ENCODE measurements at places on chromosomes 3 and 15.

DNA sequence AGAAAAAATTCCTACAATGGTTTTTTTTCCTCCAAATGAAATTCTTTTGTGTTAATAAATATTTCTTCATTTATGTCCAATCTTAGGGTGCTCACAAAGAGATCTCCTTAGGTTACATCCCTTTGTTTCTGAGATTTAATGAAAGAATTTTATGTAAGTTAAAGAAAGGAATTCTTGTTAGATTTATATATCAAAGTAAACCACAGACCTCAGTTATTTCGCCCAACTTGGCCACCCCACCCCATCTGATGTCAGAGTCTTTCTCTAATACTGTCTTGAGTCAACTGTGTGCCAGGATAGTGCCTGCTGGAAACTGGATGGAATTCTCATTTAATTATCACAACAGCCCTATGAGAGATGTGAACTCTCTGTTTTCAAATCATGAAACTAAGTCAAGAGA lies 259.9 kb downstream of the OPA1 start:
- no peak for DNase-seq

DNA sequence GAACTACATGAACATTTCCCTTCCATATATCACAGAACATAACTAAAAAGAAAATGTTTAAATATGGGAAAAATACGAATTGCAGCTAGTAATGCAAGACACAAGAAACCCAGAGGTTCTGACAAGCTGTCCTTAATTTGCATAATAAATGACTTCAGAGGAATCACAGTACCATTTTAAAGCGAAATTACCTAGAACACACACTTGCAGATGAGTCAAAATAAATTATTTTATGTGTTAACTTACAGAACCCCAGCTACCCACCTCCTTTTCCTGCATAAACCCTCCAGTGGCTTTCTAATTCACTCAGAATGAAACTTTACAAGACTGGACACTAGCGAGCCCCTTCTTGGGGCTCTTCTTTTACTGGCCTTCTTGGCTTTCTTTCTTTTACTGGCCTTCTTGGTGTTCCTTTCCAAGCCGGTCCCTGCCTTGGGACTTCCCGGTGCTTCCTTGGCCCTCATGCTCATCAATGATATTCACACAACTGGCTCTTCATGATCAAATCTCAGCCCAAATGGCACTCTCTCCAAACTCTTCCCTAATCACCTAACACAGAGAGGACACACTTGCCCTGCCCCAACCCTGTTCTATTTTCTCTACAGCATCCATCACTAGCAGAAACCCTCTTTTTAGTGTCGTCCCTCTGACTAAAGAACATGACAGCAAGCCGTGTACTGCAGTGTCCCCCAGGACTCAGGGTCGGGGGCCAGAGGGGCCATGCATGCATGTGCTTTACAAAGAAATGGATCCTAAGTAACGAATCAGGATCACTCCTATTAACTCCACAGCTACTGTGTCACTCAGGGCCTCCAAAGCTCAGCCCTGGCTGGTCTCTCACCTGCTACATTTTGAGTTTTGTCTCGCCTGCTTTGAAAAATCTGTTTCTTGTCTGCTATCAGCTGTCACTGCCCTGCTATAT lies 4.8 kb downstream of the CHSY1 start:
- DNase-seq, result no peak

GRCh38 chr15:60982249-60982910 lies 246.7 kb downstream of the RORA start:
- DNase-seq, result no peak

DNA sequence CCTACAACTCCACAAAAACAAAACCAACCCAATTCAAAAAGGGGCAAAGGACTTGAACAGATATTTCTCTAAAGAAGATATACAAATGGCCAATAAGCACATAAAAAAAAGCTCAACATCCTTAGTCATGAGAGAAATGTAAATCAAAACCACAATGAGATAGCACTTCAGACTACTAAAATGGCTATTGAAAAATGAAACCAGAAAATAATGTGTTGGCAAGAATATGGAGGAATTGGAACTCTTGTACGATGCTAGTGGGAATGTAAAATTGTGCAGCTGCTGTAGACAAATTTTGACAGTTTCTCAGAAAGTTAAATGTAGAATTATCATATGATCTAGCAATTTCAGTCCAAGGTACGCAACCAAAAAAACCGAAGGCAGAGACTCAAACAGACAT lies 29.0 kb downstream of the KY start:
- DNase-seq, result no peak

- no peak for DNase-seq
Measured at GRCh38 chr3:136994772-136995516, 37.2 kb downstream of the IL20RB start.

- DNase-seq, result no peak
Measured at GRCh38 chr15:77706482-77707244, 74.0 kb upstream of the LINGO1 start.

DNA sequence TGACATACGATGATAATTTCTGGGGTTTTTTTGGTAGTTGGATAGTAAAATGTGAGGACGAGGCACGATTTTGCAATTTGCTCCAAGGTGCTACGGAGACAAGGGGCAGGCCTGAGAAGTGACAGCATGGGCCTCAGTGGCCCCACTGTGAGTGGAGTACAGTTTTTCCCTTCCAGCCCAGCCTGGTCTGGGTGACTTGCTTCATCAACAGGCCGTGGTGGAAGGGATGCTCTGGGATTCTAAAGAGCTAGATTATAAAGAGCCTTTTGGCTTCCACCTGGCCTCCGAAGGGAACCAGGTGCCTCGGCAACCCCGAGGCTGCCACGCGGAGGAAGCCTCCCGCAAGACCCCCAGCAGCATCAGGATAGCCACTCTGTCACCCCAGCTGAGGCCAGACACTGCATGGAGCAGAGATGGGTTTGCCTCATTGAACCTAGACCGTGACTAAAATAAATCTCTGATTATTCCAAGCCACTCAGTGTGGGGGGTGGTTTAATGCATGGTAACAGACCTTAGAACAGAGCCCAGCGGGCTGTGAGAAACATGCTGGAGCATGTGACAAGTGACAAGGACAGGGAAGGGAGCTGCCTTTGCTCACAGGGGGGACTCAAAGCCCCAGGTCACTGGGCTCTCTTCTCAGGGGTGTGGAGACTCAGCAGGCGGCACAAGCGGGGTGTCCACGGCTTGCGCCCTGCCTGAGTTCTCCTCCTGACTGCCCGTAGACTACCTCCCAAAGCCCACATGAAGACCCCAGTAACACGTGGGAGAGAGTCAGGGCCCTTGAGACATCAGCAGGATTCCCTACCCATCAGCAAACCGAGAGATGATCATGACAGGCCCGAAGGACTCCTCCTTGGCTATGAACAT lies 22.6 kb upstream of the SLC41A3 start:
- no peak for DNase-seq

GRCh38 chr15:78044407-78045155 lies 32.9 kb downstream of the TBC1D2B start:
- no peak for DNase-seq

GRCh38 chr3:4343258-4343657 lies 40.1 kb downstream of the SETMAR start:
- no peak for DNase-seq

- no peak for DNase-seq
Measured at GRCh38 chr3:132378846-132379245, 38.5 kb upstream of the DNAJC13 start.

DNA sequence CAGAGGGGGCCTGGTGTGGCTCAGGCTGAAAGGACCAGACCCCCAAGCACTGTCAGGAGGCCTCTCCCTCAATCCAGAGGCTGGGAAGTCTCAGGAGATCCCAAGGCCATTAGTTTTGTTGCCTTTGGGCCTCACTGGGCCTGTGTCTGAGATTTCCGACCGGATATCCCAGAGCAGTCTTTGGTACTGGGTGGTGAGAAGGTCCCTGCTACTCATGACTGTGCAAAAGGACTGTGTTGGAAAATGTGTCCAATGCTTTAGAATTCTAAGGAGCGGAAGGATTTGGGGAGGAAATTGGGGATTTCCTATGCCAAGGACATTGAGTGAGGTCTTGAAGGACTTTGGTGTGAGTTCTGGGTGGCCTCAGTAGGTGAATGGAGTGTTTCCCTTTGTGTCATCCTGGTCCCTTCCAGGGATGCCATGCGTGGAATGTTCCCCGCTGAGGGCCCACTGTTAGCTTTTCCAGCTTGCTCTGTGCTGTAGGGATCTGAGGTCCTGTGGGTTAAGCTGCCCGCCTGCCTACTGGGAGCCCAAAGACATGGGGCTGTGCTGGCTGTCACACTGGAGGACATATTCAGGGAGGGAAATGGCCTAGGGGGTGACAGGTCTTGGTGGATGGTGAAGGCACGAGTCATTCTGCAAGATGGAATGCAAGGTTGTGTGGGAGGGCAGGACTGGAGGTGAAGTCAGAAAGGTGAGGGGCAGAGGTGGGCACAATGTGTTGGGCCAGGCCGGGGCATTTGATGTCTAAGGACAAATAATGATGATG lies 16.4 kb downstream of the SMAD6 start:
- DNase-seq, result no peak

DNA sequence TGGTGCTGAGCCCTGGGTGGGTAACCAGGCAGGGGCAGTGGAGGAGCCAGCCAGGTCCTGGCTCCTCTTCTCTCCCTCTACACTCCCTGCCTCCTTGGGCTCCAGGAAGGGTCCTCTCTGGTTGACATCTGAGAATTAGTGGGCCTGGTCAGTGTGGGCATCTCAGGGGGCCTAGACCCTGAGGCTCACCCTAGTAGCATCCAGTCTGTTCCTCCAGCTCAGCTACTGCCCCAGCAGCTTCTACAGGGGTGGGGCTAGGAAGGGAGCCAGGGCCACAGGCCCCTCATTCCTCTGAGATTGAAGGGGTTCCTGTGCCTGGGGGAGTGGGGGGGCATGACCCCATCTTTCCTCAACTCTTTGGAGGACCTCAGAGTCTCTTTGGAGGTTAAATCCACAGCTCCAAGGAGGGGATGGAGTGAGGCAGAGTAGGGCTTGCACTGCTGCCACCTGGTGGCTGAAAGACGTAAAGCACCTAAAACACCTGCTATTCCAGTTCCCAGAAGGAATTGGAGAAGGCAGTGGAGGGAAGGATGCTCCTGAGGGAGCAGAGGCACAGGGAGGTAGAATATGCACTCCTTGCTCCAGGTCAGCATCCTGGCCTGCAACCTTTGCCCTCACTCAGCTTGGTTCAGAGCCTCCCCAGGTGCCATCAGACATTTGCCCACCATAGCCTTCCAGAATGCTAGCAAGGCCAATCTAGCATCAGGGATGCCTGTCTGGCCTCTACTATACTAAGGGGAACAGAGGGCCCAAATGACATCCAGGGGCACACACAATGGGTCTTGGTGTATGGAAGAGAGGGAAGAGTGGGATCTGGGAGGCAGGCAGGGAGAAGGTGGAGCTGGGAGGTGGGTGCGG lies 25.1 kb downstream of the C3orf18 start:
- DNase-seq, result peak; percentile 21

GRCh38 chr15:69893863-69894262 lies 203.9 kb downstream of the TLE3 start:
- no peak for DNase-seq

DNA sequence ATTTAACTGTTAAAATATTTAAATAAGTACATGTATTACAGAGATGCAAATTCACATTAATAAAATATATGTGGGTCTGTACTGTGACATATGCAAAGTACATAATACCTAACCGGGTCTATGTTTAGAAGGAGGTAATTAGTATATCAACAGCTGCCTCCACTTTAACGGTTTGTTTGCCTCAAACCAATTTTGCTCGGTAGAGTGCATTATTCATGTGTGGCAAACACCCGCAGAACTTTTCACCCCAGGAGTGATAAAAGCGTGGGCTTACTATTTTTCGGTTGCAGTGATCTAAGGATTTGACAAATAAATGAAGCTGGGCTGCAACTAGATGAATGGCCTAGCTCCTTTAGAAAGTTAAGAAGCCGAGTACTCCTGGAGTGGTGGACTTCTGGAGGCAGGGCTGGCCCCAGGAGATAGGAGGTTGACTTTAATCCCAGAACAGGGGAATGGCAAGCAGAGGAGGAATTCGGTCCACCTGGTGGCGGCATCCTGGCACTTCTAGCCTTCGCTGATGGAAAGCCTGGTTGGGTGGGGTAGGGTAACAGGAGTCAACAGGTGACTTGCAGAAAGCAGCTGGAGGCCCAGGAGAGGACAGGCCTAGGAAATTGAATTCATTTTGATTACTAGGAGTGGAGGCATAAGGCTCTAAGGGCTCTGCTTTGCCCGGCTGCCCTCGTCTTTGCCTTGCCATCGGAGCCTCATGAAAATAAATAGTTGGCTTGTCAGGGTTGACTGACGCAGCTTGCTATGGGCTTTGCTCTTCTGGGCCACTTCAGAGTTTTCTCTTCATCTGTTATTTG lies 2.4 kb downstream of the SLCO3A1 start:
- DNase-seq, result no peak

DNA sequence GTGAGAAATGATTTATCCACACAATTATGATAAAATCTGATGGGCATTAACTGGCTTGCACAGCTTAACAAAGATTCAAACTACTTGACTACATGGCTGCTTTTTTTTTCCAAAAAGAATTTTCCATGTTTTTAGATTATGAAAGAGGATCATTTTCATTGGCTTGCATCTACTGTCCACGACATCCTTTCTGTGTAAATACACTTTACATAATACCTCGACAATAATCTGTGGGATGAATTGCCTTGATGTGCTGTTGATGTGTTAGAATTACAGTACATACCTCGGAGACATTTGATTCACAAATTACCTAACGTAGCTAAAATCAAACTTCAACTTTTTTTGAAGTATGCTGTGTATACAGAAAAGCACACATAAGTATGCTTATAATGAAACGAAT lies 104.4 kb downstream of the PPP2R3A start:
- DNase-seq, result no peak

DNA sequence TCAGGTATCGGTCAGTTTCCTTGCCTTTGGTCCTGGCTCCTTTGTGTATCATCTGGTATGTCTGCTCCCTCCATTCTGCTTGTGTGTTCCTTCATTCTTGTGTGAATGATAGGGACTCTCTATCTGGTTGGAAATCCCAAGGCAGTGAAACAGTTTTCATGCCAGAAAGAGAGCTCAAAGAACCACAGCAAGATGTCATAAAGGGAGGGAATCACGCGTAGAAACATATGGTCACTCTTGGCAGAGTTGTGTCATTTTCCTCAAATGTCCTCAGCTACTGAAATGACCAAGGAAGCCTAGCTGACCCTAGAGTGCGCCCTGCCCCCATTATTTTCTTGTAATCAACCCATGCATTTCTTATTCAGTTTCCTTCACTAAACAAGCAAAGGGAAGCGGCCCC lies 48.0 kb downstream of the RASGRP1 start:
- no peak for DNase-seq

- no peak for DNase-seq
Measured at GRCh38 chr15:87902772-87903426, 353.6 kb downstream of the NTRK3 start.

DNA sequence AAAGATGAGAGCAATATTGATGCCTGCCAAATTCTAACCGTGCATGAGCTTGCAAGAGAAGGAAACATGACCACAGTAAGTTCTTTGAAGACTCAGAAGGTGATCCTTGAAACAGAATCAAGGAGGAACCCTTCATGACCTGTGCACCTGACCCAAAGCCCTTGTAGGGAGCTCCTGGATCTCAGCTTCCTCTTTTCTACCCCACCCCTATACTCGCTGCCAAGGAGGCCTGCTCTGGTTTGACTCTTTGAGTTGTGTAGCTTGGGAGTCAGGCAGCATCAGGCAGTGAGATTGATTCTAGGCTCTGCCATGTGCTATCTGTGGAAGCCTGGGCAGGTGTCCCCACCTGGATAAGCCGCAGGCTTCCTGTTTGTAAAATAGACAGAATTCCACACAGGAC lies 10.6 kb downstream of the TTC21A start:
- DNase-seq, result no peak

GRCh38 chr15:59352683-59353082 lies 20.0 kb downstream of the MYO1E start:
- DNase-seq, result no peak

All from activated T-helper 1 cell treated with Interleukin-2 at 50 U/mL for 16 hours (primary cell).